AG10803 (cell line): ENCODE measurements at places on chromosomes 6 and 20.
A peak's percentile ranks its signal among the peaks of the same experiment; 100 is the strongest.

DNA sequence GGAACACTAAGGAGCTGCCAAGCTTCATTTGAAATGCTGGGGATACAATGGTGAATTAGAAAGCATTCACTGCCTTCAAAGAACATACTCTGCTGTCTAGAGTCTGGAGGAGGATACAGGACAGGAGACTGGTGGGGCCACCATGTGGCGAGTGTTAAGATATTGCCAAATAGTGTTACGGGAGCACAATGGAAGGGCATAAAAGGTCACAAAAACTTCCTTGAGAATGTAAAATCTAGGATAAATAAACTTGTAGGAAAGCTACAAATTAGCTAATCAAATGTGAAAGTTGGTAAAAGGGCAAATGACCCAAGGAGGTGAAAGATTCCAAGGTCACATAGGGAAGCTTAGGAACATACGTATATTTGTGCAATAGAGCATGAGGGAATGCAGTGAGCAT lies 271.7 kb downstream of the RFPL4B start:
- DNase-seq = peak; percentile 39

GRCh38 chr6:144143878-144144277 lies 6.4 kb upstream of the STX11 start:
- DNase-seq = no peak

- DNase-seq = no peak
Observed at GRCh38 chr20:48738399-48739304, 89.1 kb downstream of the PREX1 start.

DNA sequence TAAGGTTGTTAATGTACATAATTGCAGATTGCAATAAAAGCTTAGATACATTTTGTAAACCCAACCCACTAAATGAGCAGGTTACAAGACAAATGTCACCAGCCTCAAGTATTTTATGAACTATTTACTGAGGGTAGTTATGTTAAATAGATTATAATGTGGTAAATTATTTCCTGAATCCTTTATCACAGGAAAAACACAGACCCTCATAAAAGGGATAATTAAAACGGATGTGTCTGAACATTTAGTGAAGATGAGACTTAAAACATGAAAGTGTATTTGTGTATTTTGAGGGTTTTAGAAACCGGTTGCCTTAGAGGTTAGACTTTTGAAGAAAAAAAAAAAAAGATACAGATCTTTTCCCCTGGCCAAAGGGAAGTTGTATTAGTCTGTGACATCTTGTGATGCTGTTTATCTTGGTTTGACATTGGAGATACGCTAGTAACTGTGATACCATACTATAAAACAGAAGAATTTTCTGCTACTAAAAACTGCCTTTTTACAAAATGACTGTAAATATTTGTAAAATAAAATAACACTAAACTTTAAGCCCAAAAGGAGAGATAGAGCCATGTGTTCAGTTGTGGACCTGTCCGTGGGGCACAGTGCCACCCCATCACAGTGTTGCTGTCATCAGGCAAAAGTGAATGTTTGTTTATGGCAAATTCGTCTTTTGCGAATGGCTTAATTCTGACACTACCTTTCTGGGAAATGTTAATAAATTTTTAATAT lies 9.7 kb downstream of the DYNLT1 start:
- DNase-seq = no peak

DNA sequence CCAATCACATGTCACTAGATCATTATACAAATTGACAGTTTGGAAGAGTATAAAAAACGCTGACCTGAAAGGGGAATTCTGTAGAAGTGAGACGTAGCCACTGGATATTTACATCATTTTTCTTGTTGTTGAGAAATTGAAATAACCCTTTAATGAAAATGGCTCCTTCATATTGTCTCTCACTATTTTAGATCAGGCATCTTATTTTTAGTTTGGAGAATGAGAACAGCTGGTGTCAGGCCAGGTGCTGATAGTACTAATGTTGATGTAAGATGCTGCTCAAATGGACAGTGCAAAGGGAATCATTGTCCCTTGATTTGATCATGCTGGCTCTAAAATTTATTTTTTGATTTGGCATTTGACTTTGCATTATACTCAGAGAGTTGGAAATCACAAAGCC lies 17.4 kb downstream of the NKAIN2 start:
- no peak for DNase-seq

DNA sequence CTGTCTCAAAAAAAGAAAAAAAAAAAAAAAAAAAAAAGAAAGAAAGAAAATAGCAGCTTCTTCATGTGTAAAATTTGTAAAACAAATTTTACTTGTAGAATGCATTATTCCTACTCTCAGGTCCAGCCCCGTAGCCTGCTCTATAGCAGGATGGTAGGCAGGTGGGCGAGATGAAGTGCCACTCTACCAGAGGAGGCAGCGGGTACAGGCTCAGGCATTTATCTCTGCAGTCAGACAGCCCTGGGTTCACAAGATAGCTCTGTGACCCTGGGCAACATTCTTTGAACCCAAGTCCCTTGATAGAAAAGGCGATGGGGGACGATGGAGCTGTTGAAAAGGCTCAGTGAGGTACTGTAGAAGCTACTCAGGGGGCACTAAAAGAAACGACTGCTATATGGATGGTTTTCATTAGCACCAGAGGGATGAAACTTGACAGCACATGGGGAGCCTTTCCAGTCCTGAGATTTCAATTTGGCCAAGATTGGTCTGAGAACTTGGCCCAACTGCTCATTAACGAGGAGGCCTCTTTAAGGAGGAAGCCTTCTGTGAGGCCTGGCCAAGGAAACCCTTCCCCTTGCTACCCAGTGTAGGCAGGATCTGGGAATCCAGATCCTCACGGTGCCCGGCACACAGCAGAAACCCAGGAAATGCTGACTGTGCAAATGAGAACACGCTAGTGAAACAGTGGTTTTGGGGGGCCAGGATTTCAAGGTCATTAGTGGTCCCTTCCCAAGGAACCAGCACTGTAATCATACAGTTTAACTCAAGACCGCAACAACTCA lies 63.1 kb downstream of the MYH7B start:
- peak; percentile 26 for DNase-seq

DNA sequence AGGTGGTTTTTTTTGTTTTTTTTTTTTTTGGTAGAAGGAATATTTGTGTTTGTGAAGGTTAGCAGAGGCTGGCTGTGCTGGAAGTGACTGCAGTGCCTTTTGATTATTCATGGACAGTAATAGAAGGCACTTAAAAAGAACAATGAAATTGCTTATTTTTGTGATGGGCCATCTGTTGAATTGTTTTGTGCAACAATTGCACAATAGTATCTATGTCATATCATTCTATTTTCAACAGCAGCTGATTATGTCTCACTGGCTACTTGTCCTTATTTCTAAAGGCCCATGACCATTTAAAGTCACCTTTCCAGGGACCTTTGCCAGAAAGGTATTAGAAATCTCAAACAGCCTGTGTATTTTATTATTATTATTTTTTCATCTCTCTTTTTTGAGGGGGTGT lies 70.6 kb downstream of the AFG1L start:
- peak; percentile 37 for DNase-seq

- DNase-seq = no peak
Observed at GRCh38 chr6:128723667-128724066, 159.3 kb upstream of the LAMA2 start.

GRCh38 chr20:4230651-4231050 lies 215.3 kb upstream of the RNF24 start:
- no peak for DNase-seq

- no peak for DNase-seq
Observed at GRCh38 chr20:52963131-52963530, 9.0 kb upstream of the TSHZ2 start.

- DNase-seq = peak; percentile 67
Observed at GRCh38 chr6:42522036-42522435, 41.8 kb upstream of the UBR2 start.

GRCh38 chr20:60749804-60750602 lies 502.1 kb upstream of the CDH4 start:
- DNase-seq = peak; percentile 3

- DNase-seq = no peak
Observed at GRCh38 chr6:86474081-86474480, 463.2 kb upstream of the HTR1E start.

DNA sequence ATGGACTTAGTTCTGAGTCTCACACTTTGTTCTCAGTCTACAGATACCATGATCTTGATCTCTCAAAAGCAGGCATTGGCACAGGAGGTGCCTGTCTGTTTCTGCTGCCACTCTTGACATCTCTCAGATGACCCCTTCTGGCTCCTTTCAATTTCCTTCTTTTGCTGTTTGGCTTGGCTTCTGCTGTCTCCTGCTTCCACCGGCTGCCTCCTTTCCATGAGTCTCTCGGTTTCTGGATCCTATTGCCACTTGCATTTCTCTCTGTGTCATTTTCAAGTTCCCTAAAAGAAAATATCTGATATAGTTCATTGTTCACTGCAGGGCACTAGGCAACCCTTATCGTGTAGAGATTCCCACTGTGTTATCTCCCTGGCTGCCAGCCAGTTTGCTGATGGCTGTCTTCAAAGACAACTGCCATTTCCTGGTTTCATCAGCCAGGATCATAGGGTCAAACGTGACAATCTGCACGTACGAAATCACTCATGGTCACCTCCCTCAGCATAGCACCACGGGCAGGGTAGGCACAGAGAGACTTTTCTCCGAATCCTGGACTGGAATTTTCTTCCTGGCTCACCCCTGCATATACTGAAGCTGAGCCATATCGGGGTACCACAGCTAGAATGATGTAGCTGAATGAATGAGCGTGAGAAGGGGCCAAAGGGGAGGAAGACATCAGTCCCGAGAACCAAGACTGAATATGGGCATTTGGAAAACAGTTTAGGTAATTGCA lies 144.6 kb upstream of the TMEM170B start:
- no peak for DNase-seq

DNA sequence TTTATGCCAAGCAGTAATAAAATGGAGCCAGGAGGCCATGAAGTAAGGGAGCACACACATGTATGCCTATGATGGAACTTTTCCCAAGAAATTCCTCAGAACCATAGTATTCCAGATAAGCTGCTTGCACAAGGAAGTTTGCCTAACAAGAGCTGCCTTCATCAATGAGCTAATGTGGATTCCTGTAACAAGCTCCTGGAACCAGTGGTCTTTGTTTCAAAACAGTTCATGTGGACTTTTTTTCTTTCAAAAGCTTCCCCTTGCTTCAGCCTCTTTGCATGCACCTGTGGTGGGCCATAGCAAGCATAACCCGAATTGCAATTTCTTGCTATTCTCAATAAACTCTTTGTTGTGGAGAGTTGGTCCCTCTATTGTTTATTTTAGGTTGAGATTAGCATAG lies 359.6 kb downstream of the UTRN start:
- peak; percentile 25 for DNase-seq

GRCh38 chr20:23224806-23225205 lies 125.8 kb upstream of the NXT1 start:
- no peak for DNase-seq

DNA sequence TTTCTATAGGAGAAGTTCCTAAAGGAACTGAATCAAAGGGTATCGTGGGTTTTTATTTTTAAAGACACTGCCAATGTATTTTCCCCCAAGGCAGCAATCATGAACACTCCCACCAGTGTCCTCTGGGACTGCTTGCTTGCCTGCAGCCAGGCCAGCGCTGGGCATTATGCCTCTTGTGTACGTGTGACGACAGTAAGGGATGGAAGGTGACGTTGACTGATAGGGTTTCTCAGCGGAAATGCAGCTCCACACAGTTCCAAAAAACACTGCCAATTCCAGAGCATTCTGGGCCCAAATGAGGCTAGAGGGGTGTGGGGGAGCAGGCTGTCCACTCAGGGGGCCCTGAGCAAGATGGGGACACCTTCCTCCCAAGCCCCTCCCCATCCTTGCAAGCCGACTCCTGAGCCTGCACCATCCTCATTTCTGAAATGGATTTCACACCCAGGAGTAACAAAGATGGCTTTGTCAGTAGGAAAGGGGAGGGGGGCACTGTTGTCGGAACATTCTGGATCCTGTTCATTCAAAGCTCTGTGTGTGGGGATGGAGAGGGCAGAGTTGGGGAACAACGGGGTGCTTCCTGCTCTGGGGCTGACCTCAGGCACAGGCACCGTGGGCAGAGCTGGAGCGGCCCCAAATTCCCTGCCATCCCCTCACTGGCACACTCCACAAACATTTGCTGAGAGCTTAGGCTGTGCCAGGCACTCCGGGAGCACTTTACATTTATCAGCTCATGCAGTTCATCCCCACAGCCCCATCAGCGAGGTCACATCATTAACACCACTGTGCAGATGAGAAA lies 20.0 kb downstream of the PREX1 start:
- DNase-seq = no peak

DNA sequence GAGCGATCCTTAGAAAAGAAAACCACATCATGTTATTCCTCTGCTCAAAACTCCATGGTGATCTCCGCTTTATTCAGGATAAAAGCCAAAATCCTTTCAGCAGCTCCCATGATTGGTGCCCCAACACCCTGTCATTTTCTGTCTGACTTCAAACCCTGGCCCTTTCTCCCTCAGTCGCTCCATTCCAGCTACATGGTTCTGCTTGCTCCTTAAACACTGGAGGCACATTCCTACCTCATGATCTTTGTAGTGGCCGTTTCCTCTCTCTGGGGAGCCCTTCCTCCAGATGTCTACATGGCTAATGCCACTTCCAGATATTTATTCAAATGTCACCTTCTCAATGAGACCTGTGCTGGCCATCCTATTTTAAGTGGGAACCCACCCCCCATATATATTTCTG lies 100.8 kb downstream of the CAP2 start:
- no peak for DNase-seq

DNA sequence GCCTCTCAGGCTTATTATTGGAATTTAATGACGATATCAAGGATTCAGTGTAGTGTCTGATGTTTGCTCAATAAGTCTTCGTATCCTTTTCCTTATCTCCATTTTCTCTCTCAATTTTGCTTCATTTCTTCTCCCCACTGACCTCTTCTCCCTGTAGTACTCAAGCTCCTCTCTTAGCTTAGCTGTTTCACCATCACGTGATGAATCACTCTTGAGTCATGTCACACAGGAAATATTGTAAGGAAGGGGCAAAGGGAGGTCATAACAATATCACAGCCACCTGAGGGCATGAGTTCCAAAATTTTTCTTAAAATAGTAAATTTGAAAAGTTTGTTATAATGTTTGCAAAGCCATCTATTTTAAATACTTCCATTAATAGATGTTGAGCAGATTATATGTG lies 392.2 kb upstream of the MARCKS start:
- peak; percentile 69 for DNase-seq

DNA sequence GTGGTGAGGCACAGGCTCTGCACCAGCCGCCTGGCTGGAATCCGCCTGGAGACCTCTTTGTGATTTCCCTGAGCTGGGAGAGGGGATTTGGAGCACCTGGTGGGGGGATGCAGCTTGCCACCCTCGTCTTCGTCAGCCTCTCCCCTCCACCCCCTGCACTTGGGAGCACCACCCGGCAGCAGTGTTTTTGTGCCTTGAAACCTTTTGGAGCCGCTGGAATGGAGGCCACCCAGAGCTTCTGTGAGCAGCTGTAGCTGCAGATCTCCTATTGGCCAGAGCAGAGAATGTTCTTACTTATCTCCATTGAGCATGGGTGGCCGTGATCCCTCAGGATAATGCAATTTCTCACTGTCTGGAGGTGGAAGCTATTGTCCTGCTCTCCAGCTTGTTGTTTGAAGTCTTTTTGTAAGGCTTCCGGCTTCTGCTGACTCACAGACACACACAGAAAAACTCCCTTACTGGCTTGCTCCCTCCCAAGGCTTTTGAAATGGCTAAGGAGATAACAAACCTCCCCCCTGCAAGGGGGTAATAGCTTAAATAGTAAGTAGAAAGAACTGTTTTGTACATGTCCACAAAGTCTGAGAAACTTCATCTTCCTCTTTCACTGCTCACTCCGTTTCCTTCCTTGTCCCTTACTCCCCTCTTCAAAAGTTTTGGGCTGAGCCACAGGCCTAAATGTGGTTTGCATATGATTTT lies 271.2 kb downstream of the PRL start:
- DNase-seq = peak; percentile 60

GRCh38 chr6:12344961-12345693 lies 55.0 kb downstream of the EDN1 start:
- DNase-seq = no peak

GRCh38 chr20:32411955-32412706 lies 54.0 kb downstream of the ASXL1 start:
- no peak for DNase-seq
